ENCODE measurements at places on chromosomes 7 and 10. TPM values are rescaled to one million over a fixed set of nuclear protein-coding genes. Genes with fewer than 3 reads are reported as not detected.

TMEM72 gene
- not detected for total RNA-seq

ZNF736 gene
- 9.6 TPM for total RNA-seq

STOX1 gene
- 0.47 TPM for total RNA-seq

FOXP2 gene
- 72.1 TPM for total RNA-seq

BMPER gene
- 16.2 TPM for total RNA-seq

HOXA9 gene
- total RNA-seq, result not detected

NME8 gene
- total RNA-seq, result not detected

TMEM213 gene
- not detected for total RNA-seq

GIMAP5 gene
- not detected for total RNA-seq

AKR1B1 gene
- total RNA-seq, result 99.6 TPM

DNA sequence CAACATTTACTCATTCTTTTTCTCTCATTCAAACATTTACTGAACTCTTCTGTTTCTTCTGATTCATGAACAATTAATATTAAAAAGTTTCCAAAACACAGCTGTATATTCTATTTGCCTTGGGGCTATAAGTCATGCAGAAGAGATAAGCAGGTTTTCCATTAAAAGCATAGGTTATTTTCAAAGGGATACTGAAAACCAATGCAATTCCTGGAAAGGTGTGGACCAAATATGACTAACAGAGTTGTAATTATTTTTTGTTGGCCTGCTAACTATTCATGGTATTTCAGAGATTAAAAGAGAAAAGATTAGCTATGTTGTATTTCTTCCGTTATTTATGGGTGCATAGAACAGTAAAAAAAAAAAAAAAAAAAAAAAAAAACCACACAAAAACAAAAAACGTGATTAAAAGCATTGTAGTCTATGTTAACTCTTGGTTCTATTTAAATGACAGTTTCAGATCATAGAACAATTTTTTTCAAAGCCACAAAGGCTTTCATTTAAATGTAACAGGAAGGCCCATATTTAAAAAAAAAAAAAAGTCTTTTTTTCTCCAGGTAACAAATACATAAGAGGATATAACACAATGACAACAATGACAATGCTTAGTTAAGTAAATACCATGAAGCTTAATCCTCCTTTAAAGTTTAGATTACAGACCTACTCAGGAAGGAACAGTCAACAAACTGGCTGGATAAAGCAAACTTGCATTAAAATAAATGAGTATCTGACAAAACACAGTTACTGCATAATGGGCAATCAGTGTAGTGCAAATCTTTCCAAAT, 1042.9 kb downstream of the GATA3 start:
- no peak overlapping the region for H3K27ac ChIP-seq
- no peak overlapping the region for H3K4me3 ChIP-seq
- no peak for DNase-seq
- no peaks in the 10 kb centered on the region for H3K27me3 ChIP-seq
- H3K4me1 ChIP-seq, result no peaks in the 10 kb centered on the region

- DNase-seq, result no peak
- H3K4me3 ChIP-seq, result no peak overlapping the region
- no peak overlapping the region for H3K27ac ChIP-seq
- peaks cover 5% of the 10 kb centered on the region for H3K27me3 ChIP-seq
- peaks cover 14% of the 10 kb centered on the region for H3K36me3 ChIP-seq
- H3K4me1 ChIP-seq, result no peaks in the 10 kb centered on the region
Observed at GRCh38 chr7:157035302-157035701, 24.8 kb upstream of the MNX1 start.

GRCh38 chr7:131027287-131027773, 293.3 kb upstream of the KLF14 start:
- H3K27me3 ChIP-seq, result peaks cover 1% of the 10 kb centered on the region
- H3K4me3 ChIP-seq, result peak overlapping the region; percentile 60
- peak; percentile 68 for DNase-seq
- H3K36me3 ChIP-seq, result no peaks in the 10 kb centered on the region
- H3K4me1 ChIP-seq, result peaks cover 19% of the 10 kb centered on the region

DNA sequence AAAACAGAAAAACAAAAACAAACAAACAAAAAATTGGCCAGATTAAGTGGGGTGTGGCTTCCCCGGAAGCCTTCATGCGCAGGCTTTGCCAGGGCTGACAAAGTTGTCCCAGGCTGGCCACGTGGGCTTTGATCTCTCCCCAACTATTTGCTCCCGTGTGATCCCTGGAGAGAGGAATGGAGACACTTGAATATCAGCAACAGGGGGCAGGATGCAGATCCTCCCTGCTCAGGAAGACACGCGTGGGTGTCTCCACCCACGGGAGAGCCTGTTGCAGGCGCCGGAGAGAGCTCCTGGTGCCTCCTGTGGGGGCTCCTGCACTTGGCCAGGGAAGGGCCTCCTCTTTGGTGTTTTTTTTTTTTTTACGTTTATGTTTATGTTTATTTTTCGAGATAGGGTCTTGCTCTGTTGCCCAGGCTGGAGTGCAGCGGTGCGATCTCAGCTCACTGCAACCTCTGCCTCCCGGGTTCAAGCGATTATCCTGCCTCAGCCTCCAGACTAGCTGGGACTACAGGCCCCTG, 19.0 kb downstream of the TRIM56 start:
- H3K27ac ChIP-seq, result no peak overlapping the region
- peaks cover 3% of the 10 kb centered on the region for H3K4me1 ChIP-seq
- H3K4me3 ChIP-seq, result no peak overlapping the region

- no peaks in the 10 kb centered on the region for H3K27me3 ChIP-seq
- peaks cover 16% of the 10 kb centered on the region for H3K4me1 ChIP-seq
- no peak for DNase-seq
- no peak overlapping the region for H3K4me3 ChIP-seq
Observed at GRCh38 chr7:20595971-20596370, 19.5 kb upstream of the ABCB5 start.

DNA sequence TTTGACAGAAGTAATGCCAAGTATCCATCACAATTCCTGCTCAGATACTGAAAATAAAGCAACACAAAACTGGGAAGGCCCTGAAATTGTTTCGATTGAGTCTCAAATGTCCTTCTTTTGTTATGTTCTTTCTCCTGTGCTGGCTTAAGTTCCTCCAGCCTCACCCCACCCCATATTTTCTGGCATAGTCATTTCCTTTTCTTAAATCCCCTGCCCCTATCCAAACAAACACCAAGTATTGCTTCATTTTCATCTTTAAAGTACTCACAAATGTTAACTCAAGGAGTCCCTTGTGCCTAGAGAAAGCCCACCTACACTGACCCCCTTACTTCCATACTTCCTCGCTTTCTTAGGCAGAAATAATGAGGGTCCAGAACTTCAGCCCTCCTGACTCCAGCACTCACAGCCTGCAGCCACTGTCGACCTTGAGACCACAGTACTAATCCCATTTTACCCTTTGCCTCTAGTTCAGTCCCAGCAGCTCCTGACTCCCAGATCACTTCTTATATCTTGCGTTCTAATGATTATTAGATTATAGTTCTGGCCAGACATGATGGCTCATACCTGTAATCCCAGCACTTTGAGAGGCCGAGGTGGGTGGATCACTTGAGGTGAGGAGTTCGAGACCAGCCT, 73.2 kb upstream of the ST8SIA6 start:
- no peak overlapping the region for H3K27ac ChIP-seq
- H3K4me1 ChIP-seq, result no peaks in the 10 kb centered on the region
- no peak for DNase-seq
- H3K4me3 ChIP-seq, result no peak overlapping the region
- no peaks in the 10 kb centered on the region for H3K36me3 ChIP-seq

DNA sequence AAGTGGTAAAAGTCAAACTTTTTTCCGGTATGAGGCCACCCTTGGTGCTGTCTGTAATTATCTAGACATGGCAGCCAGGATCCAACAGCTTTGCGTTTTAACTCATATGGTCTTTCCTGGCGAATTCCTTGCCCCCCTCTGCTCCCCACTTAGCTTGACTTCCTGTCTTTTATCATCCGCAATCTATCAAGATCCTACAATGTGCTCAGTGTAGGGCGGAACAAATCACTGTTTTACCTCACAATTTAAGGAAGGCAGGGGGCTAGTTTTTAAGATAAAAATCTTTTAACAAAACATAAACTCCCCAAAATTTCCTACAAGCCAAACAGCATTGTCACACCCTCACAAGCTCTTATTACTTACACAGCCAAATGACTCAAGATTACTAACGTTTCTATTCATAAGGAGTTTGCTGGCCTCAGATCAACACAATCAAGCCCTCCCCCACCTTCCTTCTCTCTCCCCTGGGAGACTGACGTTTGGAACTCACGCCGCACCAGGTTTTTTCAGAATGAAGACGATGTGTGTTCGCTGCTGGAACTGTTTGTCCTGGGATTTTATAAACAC, 1.3 kb upstream of the CDK14 start:
- peaks cover 13% of the 10 kb centered on the region for H3K4me1 ChIP-seq
- no peaks in the 10 kb centered on the region for H3K36me3 ChIP-seq
- H3K27ac ChIP-seq, result peak overlapping the region; percentile 72
- H3K4me3 ChIP-seq, result peak overlapping the region; percentile 96
- DNase-seq, result peak; percentile 41

DNA sequence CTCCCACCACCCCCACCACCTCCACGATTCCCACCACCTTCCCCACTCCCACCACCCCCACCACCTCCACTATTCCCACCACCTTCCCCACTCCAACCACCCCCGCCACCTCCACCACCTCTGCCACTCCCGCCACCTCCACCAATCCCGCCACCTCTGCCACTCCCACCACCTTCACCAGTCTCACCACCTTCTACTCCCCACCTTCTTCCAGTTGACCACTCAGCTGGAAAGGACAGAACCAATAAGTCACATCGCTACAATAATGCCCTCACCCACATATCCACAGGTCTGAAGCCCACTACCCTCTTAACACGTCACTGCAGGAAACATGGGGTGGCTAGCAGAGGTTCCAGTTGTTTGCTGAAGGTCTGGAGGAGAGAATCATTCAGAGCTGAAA, 93.5 kb upstream of the PAX2 start:
- H3K27me3 ChIP-seq, result peaks cover 19% of the 10 kb centered on the region
- peaks cover 6% of the 10 kb centered on the region for H3K36me3 ChIP-seq
- H3K4me3 ChIP-seq, result no peak overlapping the region

- peaks cover 2% of the 10 kb centered on the region for H3K27me3 ChIP-seq
- peaks cover 12% of the 10 kb centered on the region for H3K4me1 ChIP-seq
- DNase-seq, result no peak
- no peak overlapping the region for H3K4me3 ChIP-seq
- no peaks in the 10 kb centered on the region for H3K36me3 ChIP-seq
- no peak overlapping the region for H3K27ac ChIP-seq
Observed at GRCh38 chr10:100902622-100903021, 10.1 kb upstream of the SLF2 start.

GRCh38 chr10:126070476-126071215, 174.3 kb downstream of the FANK1 start:
- H3K4me1 ChIP-seq, result no peaks in the 10 kb centered on the region
- H3K4me3 ChIP-seq, result no peak overlapping the region
- no peak for DNase-seq
- peaks cover 10% of the 10 kb centered on the region for H3K36me3 ChIP-seq
- peaks cover 8% of the 10 kb centered on the region for H3K27me3 ChIP-seq

All from glutamatergic neuron (in vitro differentiated cells).